ENCODE measurements at places on chromosomes 12 and 14.
A peak's percentile ranks its signal among the peaks of the same experiment; 100 is the strongest.

DNA sequence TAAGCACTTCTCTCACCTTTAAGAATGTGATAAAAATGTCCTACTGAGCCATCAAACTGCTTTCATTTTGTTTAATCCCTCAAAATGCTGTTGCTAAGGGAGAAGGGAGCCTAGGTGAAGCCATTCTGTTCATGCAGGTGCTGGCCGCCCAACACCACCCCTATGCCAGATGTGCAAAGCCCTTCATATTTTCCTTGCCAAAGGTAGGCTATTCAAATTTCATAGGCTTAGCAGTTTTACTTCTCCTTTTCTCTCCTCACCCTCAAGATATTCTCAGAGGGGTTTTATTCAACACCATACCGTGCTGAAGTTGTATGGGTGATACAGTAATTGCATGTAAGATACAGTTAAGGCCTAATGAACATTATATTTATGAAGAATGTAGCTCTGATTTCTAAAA is 461.7 kb downstream of the GXYLT1 start:
- DNase-seq: no peak

- DNase-seq: no peak
Observed at GRCh38 chr12:27194644-27195043, 49.4 kb upstream of the STK38L start.

GRCh38 chr12:122558745-122559641 is 31.9 kb downstream of the KNTC1 start:
- no peak for DNase-seq

- DNase-seq: peak; percentile 45
Observed at GRCh38 chr14:95515596-95516552, 576 bp downstream of the SYNE3 start.

DNA sequence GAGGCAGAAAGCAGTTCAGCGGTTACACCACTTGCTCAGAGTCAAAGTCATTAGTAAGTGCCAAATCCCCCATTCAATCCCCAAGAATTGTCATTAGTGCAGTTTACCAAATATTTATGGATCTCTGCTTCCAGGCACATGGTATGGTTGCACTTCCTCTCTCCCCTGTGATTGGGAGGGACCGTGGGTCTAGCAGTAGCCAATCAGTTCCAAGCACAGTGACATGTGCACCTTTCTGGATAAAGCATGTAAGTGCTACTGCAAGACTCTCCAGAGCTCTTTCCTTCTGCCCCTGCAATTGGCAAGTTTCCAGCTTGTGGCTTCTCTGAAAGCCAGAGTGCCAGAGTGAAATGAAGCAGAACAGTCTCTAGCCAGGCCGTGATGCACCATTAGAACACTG is 85.3 kb upstream of the FLRT2 start:
- DNase-seq: no peak

GRCh38 chr14:22460461-22461195 is 128.4 kb downstream of the DAD1 start:
- no peak for DNase-seq

- DNase-seq: no peak
Observed at GRCh38 chr14:91354979-91355685, 62.5 kb downstream of the CCDC88C start.

DNA sequence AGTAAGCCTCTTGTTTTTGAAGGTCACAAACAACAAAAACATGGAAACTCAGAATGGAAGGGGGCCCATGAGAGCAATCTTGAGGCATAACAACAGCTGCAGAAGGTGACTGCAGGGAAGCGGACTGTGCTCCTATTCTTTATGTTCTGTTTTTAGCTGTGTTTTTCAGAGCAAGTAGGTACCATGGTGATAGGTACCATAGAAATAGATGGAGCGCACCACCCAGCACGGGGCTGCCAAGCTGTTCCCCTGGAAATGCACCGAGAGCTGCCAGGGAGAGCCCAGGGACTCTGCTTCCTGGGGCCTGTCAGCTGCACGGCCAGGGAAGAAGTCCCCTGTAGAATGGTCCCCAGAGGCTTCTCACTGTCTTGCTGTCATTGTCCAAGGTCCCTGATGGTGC is 32.8 kb downstream of the DGLUCY start:
- peak; percentile 76 for DNase-seq

GRCh38 chr12:49646871-49647654 is 23.7 kb downstream of the PRPF40B start:
- no peak for DNase-seq

DNA sequence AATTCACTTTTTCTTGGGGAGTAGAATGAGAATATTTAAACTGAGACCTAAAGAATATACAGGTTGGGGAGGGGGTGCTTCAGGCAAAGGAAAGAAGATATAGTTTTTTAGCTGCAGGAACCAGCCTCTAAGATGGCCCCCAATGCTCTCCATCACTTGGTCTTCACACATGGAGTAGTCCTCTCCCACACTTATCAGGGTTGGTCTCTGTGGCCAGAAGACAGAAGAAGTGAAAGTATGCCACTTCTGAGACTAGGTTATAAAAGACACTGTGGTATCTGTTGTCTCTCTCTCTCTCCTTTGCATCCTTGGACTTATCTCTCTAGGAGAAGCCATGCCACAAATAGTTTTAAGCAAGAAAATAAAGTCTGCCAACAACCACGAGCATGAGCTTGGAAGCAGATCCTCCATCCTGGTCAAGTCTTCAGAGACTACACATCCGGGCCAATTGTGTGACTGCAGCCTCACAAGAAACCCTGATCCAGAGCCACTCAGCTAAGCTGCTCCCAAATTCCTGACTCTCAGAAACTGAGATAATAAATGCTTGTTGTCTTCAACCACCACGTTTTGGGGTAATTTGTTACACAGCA is 18.0 kb downstream of the PUS7L start:
- DNase-seq: no peak

- no peak for DNase-seq
Observed at GRCh38 chr12:94289461-94290312, 141.3 kb downstream of the PLXNC1 start.

DNA sequence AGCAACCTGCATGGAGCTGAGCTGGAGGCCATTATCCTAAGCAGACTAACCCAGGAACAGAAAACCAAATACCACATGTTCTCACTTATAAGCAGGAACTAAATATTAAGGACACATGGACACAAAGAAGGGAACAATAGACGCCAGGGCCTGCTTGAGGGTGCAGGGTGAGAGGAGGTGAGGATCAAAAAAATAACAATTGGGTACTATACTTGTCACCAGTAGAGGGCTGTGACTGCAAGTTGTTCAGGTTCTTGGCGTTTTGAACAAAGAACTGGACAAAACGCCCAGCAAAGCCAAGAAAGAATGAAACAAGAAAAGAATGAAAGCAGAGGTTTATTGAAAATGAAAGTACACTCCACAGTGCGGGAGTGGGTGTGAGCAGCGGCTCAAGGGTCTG is 208.5 kb upstream of the NEDD1 start:
- DNase-seq: no peak

DNA sequence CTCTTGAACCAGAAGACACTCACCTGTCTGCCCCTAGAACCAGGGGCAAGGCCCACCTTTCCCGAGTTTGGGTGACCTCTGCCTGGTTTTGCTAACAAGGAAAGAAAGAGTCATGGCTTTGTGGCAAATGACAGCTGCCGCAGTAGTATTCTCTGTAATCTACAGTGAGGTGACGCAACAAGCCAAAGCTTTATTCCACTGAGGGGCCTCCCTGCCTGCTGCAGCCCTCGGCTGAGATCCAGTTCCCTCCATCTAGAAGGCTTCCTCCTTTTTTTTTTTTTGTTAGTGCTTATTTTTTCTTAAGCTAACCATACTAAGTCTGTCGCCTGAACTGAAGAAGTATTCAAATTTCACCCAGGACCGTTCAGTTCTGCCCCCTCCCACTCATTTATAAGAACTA is 142.3 kb upstream of the TMCC3 start:
- DNase-seq: no peak

GRCh38 chr12:50550530-50551223 is 45.9 kb downstream of the DIP2B start:
- no peak for DNase-seq

DNA sequence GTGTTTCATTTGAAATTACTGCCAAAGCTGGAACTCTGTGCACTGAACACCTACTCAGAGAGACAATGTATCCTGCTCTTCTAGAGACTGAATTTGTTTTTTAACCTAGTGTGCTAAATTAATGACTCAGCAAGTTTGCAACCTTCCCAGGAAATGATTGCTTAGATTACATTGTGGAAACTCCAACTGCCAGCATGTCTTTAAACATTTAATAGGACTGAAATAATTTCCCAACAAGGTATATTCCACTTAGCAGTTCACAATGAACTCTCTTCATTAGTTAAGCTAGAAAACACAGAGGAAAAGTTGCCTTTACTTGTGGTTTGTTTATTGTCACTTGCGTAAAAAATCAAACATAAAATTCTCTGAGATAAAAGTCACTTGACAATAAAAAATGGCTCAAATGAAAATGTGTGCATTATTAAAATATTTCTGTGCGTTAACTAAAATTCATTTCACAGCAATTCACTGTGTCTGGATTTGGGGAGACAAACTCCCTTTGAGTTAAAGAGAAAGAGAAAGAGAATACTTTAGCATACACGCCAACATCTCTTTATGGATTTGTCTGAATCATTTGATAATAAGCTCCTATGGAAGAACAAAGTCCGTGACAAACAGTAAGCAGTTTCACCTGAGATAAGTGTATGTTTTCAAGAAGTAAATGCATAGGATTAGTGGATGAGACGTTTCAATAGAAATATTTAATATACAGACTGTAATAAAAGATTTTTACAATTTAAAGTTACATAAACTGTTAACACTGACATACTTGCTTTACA is 284.0 kb downstream of the PRKD1 start:
- DNase-seq: no peak

DNA sequence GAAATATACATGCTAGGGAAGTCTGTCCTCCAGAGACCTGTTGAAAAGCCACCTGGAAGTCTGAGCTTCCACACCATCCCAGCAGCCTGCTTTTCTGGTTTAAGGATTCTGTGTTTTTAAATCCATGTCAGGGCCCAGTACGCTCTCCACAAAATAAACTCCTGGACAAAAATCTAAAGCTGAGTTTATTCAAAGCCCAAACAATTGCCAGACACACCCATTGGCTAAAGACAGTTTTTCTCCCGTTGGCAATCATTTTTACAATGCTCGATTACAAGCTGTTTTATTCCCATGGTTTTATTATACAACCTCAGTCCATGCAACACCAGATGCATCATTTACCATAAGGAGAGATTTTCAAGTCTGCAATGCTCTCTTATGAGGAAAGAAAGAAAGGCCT is 94.5 kb downstream of the MYRFL start:
- no peak for DNase-seq

GRCh38 chr14:61710853-61711817 is 15.8 kb downstream of the HIF1A start:
- no peak for DNase-seq

GRCh38 chr12:34393086-34393820 is 371.0 kb downstream of the ALG10 start:
- no peak for DNase-seq

GRCh38 chr12:53746592-53747092 is 5.1 kb downstream of the CISTR start:
- peak; percentile 64 for DNase-seq

GRCh38 chr14:78005325-78005724 is 164.8 kb upstream of the NRXN3 start:
- no peak for DNase-seq

- DNase-seq: no peak
Observed at GRCh38 chr12:43816168-43816567, 10.1 kb upstream of the TWF1 start.

- no peak for DNase-seq
Observed at GRCh38 chr12:18079541-18080246, 10.3 kb downstream of the RERGL start.

DNA sequence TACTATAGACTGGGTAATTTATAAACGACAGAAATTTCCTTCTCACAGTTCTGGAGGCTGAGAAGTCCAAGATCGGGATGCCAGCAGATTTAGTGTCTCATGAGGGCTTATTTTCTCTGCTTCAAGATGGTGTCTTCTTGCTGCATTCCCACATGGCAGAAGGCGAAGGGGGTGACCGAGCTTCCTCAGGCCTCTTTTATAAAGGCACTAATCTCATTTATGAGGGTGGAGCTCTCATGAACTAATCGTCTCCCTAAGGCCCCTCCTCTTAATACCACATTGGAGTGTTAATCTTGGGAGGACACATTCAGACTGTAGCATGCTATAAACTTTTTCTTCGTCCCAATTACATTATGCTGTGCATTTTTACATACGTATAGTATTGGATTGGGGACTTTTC is 200.4 kb upstream of the ARHGAP5 start:
- no peak for DNase-seq

DNA sequence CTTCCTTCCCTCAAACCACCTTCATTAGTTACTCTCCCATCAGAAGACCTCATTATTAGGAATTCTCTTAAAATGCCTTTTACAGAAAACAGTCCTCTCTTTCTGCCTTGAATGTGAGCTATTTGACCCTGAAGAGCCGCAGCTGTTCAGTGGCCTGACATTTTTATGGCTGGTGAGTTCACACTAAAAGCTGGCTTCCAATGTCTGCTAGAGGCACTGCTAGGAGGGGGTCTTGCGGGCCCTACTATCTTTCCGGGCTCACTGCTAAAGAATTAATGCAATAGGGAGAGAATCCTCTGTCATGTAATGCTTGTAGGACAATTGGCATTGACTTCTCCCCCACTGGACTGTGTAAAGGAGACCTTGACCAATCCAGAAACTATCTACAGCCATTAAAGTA is 87.7 kb downstream of the GPR135 start:
- DNase-seq: no peak

DNA sequence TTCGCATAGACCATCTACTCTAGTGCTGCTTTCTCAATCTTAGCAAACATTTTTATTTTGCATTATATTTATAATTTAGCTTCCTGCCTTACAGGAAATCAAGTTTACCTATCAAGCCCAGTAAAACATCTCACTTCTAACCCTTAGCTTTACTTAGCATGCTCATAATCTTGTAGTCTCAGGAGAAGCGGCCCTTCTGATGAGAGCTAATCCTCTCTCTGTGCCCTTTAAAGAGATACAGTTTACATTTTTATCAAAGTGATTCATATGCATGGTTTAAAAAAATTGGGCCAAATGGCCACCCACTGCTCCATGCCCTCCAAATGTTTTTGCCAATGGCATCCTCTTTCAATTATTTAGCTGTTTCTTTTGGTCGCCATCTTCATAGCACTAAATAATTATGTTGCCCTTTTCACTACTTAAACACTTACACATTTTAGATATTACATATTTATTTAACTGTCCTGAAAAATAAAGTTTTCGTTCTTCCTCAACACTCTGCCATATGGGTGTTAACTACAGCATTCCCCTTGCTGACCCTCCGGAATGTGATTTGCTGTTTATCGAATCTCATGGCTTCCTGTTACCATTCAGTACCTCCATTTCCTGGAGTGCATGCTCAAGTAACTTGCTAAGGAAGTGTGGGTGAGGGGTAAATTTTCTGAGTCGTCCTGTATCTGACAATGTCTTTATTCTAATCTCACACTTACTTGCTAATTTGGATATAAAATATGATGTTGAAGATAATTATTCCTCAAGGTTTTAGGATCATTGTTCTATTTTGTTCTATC is 29.3 kb downstream of the YLPM1 start:
- DNase-seq: no peak

GRCh38 chr14:52332269-52332668 is 18.2 kb downstream of the PTGER2 start:
- DNase-seq: no peak

GRCh38 chr14:33127531-33127930 is 188.9 kb downstream of the NPAS3 start:
- DNase-seq: no peak
